Stimulated activated CD8-positive, alpha-beta memory T cell treated with anti-CD3 and anti-CD28 coated beads, Interleukin-4, amount 100 ng/mL, for 4 hours (primary cell): ENCODE measurements at places on chromosomes 13 and 19.

DNA sequence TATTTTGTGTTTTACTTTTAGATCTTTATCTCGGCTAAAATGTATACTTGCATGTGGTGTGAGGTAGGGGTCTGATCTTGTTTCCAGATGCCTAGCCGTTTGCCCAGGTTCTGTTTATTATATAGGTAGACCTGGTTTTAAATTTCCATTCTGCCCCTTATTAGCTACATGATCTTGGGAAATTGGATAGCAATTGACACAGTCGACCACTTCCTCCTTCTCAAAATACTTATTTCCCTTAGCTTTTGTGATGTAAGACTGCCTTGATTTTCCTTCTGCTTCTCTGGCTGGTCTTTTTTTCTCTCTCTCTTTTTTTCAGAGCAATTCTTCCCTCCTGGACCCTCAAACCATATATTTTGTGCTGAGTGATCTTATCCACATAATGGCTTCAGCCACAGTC, 3.0 kb upstream of the PGLYRP1 start:
- no peak for DNase-seq

DNA sequence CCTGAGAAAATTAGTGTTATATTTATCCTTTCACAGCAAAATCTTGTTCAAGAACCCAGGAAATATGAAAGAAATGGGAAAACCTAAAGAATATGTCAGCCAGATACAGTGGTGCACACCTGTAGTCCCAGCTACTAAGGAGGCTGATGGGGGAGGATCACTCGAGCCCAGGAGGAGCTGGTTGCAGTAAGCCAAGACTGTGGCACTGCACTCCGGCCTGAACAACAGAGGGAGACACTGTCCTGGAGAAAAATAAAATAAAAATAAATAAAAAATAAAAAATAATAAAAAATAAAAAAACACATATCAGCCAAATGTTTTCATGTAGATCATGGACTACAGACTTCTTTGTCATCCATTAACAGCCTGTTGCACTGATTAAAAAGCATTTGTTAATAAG, 244.8 kb upstream of the KLHL1 start:
- DNase-seq, result no peak

DNA sequence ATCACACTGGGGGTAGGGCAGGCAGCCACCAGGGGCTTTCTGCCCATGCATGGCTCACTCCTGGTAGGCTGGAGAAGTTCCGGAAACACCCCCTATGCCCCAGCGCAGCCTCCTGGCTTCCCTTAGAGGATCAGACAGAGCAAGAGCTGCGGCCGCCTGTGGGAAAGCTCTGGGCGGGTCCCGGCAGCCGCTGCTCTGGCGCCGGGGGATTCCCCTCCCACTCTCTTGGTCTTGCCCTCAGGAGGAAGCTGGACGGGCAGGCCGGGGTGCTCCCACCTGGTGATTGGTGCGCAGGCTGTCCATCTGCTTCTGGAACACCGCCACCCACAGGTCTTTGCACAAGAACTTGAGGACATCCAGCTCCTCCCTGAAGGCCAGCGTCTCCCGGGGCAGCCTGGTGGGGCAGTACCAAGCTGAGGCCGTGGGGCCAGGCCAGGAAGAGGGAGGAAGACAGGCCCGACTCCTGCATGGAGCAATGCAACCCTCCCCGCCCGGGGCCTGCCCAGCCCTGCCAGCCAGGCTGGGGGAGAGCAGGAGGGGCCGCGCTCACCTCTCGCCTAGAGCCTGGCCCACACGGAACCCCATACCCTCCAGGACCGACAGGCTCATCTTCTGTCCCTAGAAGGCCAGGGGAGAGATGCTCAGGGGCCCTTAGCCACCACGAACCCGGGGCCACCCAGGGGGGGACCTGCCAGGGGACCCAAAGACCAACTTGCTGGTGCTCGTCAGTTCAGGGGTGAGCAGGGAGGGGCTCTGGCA, 4.0 kb upstream of the NKPD1 start:
- no peak for DNase-seq

DNA sequence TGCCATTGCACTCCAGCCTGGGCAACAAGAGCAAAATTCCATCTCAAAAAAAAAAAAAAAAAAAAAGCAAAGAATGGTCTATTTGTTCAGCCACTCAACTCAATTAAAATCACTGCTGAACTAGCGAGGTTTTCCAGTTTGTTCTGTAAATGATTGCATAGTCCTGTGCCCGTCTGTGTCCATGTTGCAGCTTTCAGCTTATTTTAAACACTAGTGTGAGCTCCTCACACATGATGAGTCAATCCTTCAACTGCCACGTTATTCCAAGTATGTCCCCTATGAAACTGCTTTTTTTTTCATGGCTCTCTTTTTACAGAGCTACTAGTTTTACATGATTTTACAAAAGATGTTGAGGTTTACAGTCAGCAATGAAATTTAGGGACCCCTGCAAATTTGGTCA, 12.2 kb downstream of the SUGP2 start:
- no peak for DNase-seq

GRCh38 chr13:68173111-68173510, 943.0 kb upstream of the PCDH9 start:
- DNase-seq, result no peak
